ENCODE measurements at places on chromosomes 13 and 19.

DNA sequence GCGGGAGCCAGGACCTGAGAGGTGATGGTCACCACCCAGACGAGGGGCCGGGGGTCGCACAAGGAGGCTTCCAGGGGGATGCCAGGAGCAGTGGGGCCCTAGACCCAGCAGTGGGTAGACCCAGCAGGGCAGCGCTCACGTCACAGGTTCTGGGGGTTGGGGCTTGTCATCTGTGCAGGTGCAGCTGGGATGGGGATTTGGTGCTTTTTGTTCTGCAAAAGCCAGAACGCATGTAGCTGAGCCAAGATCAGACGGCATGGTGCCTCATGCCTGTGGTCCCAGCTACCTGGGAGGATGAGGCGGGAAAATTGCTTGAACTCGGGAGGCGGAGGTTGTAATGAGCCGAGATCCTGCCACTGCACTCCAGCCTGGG, 15.1 kb downstream of the CSNK1G2 start:
- DNase-seq = no peak

DNA sequence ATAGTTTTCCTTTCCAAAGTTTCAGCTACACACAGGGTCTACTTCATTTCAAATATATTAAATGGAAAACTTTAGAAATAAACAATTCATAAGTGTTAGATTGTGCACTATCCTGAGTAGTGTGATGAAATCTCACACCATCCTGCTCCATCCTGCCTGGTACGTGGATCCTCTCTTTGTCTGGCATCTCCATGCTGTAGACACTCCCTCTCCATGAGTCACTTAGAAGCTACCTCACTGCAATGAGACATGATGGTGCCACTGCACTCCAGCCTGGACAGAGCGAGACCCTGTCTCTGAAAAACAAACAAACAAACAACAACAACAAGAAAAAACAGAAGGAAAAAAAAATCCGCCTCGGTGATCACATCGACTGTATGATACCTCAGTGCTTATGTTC, 191.8 kb downstream of the PCCA start:
- DNase-seq = no peak

DNA sequence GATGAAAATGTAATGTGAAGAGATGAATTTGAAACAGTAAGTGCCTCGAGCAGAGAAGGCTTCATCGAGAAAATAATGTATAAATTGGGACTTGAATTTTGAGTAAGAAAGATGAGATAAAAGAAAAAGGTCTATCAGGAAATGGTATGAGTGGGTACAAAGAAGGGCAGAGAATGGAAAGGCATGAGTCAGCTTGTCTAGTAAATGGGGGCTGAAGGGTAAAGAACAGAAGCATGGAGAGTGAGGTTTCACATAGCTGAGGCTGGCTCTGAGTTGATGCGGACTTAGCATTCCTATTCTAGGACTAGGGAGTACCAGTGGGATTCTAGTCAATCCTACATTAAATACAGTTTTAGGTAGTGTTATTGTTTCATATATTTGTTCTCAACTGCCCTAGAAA, 85.8 kb downstream of the ZC3H13 start:
- no peak for DNase-seq

GRCh38 chr13:110089815-110090214, 217.1 kb downstream of the COL4A1 start:
- no peak for DNase-seq

DNA sequence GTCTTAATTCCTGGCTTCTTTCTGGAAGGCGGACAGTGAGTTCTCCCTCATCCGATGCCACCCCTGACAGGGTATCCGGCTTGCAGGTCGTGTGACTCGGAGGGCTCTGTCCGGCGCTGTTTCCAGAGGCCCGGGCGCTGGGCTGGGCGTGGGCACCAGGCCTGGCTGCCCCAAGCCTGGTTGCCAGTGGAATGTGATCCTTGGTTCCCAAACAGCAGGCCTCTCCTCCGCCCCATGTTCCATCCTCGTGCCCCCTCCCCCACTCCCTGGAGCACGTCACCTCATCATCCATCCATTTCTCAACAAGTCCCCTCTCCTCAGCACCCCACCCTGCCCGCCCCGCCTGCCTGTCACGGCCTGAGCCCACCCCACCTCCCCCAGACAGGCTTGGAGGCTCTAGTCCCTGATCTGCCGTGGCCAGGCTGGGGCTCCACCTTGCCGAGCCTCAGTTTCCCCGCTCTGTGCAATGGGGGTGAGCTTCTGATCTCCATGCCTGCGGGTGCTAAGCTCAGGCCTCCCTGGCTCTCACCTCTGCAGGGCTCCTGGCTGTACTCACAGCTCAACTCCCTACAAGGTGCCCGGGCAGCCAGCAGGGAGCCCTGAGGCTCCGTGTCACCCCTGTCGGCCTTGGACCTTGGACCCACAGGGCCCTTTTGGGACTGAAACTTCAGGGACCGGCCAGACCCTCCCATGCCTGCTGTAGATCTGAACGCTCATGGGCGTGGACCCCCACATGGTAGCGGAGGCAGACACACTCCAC, 2.3 kb downstream of the TBXA2R start:
- DNase-seq = no peak

- DNase-seq = no peak
Observed at GRCh38 chr19:18480006-18480691, 41.7 kb downstream of the ELL start.

DNA sequence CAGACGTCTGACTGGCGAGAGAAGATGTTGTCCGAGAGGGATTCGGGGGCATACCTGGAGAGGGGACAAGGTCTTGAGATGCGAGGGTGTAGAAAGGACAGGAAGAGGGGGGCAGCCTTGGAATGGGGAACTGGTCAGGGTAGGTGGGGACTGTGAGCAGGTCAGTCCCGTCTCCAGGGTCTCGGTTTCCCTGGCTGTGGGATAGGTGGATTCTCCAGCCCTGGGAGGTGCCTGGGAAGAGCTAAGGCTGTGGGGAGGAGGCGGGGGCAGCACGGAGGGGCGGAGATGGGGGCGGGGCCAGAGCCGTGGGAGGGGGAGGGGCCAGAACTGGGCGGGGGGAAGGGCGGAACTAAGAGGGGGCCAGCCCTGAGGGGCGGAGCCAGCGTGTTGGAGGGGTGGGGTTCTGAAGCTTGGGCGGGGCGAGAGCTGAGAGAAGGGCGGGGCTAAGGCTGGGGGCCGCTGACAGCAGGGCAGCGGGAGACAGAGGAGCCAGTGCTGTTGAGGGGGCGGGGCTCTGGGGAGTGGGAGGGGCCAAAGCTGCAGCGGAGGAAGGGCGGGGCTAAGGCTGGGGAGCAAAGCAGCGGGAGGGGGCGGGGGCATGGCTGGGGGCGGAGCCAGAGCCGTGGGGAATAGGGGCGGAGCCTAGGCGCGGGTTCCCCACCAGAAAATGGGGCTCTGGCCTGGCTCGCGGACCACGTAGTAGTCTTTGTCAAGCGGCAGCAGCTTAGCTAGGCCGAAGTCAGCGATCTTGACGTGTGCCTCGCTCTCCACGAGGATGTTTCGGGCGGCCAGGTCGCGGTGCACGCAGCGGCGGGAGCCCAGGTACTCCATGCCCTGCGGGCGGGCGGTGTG, 9.5 kb upstream of the INSL3 start:
- peak; percentile 55 for DNase-seq

DNA sequence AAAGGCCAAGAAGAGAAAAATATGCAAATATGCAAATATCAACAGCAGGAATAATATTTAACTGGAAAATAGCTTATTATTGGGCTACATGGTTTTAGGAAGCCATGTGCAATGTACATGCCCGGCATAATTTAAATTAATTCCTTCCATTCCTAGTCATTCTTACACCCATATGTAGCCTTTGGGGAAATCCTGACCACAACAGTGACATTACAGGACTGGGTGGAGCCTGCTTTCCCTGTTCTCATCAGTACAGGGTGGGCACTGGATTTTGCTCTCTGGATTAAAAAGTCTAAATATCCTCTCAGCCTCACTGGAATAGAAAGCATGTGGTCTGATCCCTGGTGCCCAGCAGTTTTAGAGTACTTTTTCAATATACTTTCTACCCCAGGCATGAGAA, 198.2 kb downstream of the DNAJC15 start:
- DNase-seq = no peak

GRCh38 chr19:6873708-6874431, 13.5 kb upstream of the ADGRE1 start:
- DNase-seq = no peak
